ENCODE measurements at places on chromosomes 5 and 9. TPM values are rescaled to one million over a fixed set of nuclear protein-coding genes. Genes with fewer than 3 reads are reported as not detected.

Gene KYAT1
- 0.92 TPM for polyA plus RNA-seq

Gene CDX1
- polyA plus RNA-seq: 325 TPM

Gene LCN15
- 0.70 TPM for polyA plus RNA-seq

Gene TMEM252
- not detected for polyA plus RNA-seq

Gene MSX2
- 1.2 TPM for polyA plus RNA-seq

Gene ABITRAM
- 11.8 TPM for polyA plus RNA-seq

Gene SGCD
- under 0.01 TPM for polyA plus RNA-seq

Gene CER1
- not detected for polyA plus RNA-seq

Gene FXN
- polyA plus RNA-seq: 16.1 TPM

Gene SUSD3
- polyA plus RNA-seq: not detected

Gene CCDC171
- 0.46 TPM for polyA plus RNA-seq

Gene CORO2A
- 33.3 TPM for polyA plus RNA-seq

Gene HBEGF
- polyA plus RNA-seq: 11.6 TPM

Gene SOX30
- polyA plus RNA-seq: not detected

Gene TAF7
- 68.0 TPM for polyA plus RNA-seq

Gene CDH10
- polyA plus RNA-seq: not detected

Gene PCA3
- 0.79 TPM for polyA plus RNA-seq

Gene AFAP1L1
- 3.0 TPM for polyA plus RNA-seq

Gene SLC6A7
- polyA plus RNA-seq: 0.60 TPM

Gene GAS1
- 3.8 TPM for polyA plus RNA-seq

Data from sigmoid colon (tissue), 7 donors.